ENCODE measurements at places on chromosomes 11 and 22. TPM values are rescaled to one million over a fixed set of nuclear protein-coding genes. Genes with fewer than 3 reads are reported as not detected.

GRCh38 chr11:128375961-128376360 is 211.4 kb downstream of the ETS1 start:
- no peak for DNase-seq

- no peak for DNase-seq
Observed at GRCh38 chr22:30309951-30310741, 16.6 kb downstream of the TBC1D10A start.

DNA sequence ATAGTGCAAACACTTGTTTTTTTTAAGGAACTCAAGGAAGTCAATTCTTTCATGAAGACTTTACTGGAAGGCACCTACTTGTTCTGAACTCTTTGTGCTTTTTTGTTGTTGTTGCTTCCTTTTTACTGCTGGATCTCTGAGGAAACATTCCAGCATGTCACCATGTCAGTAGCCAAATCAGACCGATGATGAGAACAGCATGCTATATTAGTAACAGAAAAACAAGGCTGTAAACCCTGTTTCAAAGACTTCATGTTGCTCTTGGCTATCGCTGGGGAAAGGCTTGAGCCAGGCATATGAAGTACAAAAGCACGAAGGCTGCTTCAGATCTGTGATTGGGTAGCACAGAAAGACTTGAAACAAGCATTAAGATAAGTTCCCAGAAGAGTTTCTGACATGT is 125.6 kb upstream of the SLC5A12 start:
- DNase-seq: no peak

DNA sequence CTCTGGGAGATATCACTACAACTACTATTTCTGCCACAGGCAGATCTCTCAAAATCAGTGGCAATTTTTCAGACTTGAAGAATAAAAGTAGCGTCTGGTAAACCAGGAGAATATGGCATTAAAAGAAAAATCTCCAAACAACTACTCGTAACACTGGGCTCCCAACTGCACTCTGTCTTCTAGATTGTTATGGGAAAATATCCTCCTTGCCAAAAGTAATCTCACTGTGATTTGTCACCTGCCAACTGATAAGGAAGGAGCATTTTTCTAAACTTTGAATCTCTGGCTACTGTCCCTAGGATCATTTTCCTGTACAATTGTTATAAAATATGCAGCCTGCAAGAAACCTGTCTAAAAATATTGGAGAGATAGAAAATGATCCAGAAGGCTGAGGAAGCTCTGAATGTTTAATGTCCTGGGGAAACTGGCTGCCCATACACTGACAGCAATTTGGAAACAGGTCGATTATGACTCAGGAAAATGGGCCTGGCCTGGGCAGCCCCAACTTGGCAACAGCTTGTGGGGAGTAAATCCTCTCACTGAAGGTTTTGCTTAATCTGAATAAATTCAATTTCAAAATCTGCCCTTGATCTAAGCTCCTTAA is 90.5 kb upstream of the DBX1 start:
- no peak for DNase-seq

GRCh38 chr22:17726928-17727897 is 47.1 kb downstream of the BID start:
- no peak for DNase-seq

DNA sequence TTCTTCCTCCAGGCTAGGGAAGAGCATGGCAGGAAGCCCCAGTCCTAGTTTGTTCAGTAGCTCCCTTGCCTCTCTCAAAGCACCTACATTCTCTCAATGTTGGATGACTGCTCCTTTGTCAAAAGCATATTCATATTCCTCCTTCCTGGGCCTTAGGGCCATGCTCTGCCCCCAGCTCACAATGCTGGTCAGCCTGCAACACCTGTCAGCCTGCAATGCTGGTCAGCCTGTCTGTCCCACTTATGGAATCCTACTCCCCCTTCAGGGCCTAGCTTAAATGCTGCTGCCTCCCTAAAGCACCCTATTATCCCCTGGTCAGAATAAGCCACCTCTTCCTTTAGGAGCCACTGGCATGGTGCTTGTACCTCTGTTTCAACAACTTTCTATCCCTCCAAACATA is 45.2 kb downstream of the SERGEF start:
- no peak for DNase-seq

DNA sequence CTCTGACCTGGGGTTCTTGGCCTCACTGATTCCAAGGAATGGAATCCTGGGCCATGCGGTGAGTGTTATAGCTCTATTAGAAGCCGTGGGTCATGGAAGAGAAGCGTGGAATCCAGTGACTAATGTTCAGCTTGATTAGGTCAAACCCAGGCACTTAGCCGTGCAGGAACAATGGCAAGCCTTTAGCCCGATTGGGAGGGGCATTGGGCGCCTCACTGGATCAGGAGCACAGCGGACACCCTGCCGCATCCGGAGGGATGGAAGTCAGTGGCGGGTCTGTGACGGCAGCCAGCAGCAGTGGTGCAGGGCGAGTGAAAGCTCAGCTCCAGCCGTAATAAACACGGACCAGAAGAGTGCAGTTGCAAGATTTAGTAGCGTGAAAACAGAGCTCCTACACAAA is 20.5 kb upstream of the SLC17A6 start:
- DNase-seq: no peak

DNA sequence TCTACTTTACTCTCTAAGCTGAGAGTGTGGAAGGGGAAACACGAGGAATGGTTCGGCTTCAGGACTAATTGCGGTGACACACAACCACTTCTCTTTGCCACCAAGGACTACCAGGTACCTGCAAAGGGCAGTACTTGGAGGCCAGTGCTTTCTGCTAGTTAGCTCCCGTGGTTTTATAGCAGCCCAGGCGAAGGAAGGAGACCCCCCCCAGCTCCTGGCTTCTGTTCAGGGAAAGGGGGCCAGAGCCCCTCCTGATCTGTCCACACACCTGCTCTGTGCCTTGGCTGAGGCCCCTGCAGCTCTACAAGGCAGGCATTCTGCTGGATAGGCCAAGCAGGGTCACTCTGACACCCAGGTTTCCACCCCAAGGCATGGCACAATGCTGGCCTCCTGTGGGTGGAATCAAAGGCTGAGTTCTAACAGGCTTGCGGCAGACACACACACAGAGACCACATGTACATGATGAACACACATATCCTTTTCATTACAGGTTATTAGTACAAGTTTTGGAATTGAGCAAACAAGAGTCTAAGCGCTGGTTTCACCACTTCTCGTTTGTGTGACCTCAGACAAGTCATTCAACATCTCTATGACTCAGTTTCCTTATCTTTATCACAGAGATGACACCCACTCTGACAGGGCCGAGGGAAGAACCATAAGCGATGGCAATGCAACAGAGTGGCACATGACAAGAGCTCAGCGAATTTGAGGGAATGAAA is 7.5 kb downstream of the SERPIND1 start:
- DNase-seq: no peak

GRCh38 chr11:11971906-11972547 is 36.4 kb downstream of the DKK3 start:
- no peak for DNase-seq

DNA sequence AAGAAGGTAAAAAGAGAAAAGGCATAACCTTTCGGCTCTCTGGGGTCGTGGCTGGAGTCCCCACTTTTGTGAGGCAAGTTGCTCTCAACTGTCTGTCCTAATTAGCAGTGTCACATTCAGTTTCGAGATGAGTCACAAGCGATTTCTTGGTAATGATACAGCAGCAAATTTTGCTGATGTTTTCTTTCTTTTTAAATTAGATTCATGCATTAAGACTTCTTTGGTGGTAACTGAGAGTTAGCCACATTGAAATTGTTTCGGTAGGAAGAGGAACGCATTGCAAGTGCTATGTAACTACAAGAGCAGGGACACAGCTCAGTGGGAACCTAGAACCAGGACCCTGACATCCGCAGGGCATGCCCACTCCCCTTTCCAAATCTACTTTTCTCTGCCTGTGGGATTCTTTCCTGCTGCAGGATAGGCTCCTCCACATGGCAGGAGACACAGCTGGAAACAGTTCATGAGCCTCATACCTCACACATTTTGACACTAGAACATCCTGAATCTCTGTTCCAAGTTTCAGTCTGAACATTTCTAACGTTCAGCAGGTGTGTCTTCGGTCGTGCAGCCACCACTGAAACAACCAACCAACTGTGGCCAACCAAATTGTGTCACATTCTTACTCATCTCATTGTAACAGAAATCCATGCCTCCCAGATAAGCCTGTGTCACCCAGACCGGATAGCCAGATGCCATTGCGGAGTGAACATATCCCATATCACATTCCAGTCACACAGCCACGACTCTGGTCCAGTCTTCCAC is 987.6 kb downstream of the NTM start:
- DNase-seq: no peak

- DNase-seq: peak; percentile 83
Observed at GRCh38 chr22:31346255-31346732, at the start of gene PATZ1. Gene PATZ1, minus strand, starts transcription at chr22:31346346. Its CDS starts 744 bp downstream, at chr22:31345602.

DNA sequence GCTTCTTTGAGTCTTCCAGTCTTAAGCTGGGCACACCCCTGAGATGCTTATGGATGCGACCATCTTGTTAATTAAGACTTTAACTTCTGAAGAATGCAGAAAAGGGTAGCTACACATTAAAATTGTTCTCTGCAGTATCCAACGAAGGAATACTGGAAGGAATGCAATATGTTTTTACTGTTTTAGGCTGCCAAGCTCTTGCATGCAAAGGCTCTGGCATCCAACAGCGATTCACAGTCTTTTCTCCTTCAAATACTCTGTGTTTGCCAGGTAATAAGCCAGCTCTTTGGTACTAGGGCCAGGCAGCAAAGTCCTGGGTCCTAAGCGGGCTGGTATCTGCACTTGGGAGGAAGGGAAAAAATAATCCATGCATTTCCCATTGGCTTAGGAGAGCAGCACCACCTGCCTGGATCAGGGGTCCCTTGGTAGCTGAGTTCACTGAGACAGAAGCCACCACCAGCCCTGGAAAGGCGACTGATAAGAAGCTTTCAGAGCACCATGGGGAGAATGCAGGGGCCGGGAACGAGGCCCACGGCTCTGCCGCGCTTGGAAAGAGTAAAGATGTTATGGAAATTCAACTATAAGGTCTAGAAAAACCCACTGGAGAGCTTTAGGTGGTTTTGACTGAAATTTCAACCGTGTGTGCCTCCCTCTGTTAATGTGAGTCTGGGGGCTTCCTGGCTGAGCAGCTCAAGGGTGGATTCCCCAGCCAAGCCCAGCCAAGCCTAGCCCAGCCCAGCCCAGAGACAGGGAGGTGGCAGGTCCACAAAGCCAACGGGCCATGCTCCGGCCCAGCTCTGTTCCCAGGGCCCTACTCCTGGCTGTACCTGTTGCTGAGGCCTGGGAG is 67.0 kb upstream of the CCND1 start:
- DNase-seq: no peak

GRCh38 chr11:107648242-107648641 is 57.3 kb downstream of the ELMOD1 start:
- DNase-seq: no peak

GRCh38 chr11:124340142-124340447 is 20.1 kb upstream of the OR8D2 start:
- DNase-seq: no peak

DNA sequence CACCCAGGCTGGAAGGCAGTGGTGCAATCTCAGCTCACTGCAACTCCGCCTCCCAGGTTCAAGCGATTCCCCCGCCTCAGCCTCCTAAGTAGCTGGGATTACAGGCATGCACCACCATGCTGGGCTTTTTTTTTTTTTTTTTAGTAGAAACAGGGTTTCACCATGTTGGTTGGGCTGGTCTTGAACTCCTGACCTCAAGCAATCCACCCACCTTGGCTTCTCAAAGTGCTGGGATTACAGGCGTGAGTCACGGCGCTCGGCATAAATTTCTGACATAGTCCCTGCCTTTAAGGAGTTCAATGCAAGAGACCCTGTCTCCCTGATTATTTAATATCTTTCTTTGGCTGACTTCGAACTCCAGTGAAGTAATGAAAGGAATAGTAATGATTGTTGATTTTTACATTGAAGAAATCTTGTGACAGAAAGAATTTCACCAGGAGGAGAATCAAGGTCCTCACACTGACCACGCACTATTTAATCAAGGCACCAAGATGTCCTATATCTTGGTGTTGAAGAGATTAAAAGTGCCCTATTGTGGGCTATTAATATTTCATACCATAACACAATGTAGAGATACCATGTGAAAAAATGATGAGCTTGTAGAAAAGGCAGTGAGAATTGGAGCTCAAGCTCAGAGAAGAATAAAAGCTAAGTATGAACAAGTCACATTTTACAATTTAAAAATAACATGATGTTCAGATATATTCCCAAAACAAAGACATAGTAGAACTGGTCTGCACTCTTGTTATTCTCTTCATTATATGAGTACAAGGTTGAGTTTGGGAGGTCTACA is 71.6 kb upstream of the BLID start:
- no peak for DNase-seq

DNA sequence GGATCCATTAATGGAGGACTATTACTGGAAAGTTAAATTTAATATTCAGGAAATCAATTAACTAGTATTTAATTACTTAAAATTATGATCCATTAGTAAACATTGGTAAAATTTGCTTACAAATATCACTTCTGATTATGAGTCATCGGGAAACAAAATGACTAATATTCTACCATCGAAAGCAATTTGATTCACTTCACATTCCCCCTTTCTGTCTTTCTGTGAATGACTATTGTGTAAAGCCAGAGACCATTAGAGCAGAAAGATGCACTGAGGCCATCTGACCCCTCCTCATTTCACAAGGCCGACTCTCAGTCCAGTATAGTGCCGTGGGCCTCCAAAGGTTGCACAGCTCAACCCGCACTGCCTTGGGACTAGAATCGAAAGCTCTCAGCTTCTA is 619.0 kb downstream of the OPCML start:
- no peak for DNase-seq

GRCh38 chr11:130908770-130909625 is 7.3 kb downstream of the SNX19 start:
- no peak for DNase-seq

DNA sequence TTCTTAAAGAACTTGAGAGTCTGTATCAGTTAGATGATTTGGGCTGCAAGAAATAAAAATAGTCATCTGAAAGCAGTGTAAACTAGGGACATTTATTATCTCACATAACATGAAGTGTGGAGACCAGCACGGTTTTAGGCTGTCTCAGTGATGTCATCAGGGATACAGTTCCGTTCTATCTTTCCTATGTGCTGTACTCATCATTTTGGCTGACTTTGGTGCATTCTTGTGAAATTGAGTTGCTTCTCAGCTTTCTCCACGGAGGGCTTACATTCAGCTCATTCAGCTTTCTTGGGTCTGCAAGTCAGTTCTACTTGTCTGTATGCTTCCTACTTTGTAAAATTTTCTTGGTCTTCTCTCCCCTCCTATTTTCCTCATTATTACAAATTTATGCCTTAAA is 51.8 kb upstream of the LIN7C start:
- DNase-seq: no peak

The OVCH2 gene
- polyA plus RNA-seq: 0.13 TPM

The UVRAG gene
- 16.4 TPM for polyA plus RNA-seq

The CCDC116 gene
- 0.37 TPM for polyA plus RNA-seq

The MUC5AC gene
- polyA plus RNA-seq: not detected

The ABCG4 gene
- 0.18 TPM for polyA plus RNA-seq

The TMPRSS13 gene
- 0.18 TPM for polyA plus RNA-seq

The CYP2D6 gene
- 0.61 TPM for polyA plus RNA-seq

The TMEM121B gene
- 0.18 TPM for polyA plus RNA-seq

The H19 gene
- 1,221 TPM for polyA plus RNA-seq
